ENCODE measurements at places on chromosomes 2 and 18. TPM values are rescaled to one million over a fixed set of nuclear protein-coding genes. Genes with fewer than 3 reads are reported as not detected.

The PLGLB1 gene
- 1.1 TPM for total RNA-seq

The RGPD3 gene
- 0.19 TPM for total RNA-seq

The CFAP210 gene
- 0.33 TPM for total RNA-seq

The L3MBTL4 gene
- total RNA-seq, result not detected

The ACMSD gene
- not detected for total RNA-seq

The IL37 gene
- not detected for total RNA-seq

The IL1RN gene
- total RNA-seq, result 0.42 TPM

The GPR45 gene
- not detected for total RNA-seq

The ARMC9 gene
- total RNA-seq, result 19.0 TPM

The PSMA8 gene
- total RNA-seq, result not detected

The PRKAG3 gene
- not detected for total RNA-seq

The G6PC2 gene
- not detected for total RNA-seq

The ST8SIA5 gene
- total RNA-seq, result not detected

The XIRP2 gene
- total RNA-seq, result not detected

The GALNT13 gene
- total RNA-seq, result 9.9 TPM

The REEP1 gene
- total RNA-seq, result 1.3 TPM

The SNORC gene
- 9.3 TPM for total RNA-seq

Data from A549 treated with CpdA at 1 μM for 4 hours (cell line).